CD4-positive, CD25-positive, alpha-beta regulatory T cell (primary cell): ENCODE measurements at places on chromosomes 16 and 17.
A peak's percentile ranks its signal among the peaks of the same experiment; 100 is the strongest.

- no peak overlapping the region for H3K27ac ChIP-seq
- H3K4me3 ChIP-seq = no peak overlapping the region
- no peak for DNase-seq
- H3K4me1 ChIP-seq = no peaks in the 10 kb centered on the region
- H3K36me3 ChIP-seq = no peaks in the 10 kb centered on the region
- H3K27me3 ChIP-seq = no peaks in the 10 kb centered on the region
Measured at GRCh38 chr16:57826706-57827625, 24.7 kb upstream of the KIFC3 start.

- H3K27me3 ChIP-seq = no peaks in the 10 kb centered on the region
- no peaks in the 10 kb centered on the region for H3K36me3 ChIP-seq
- no peak overlapping the region for H3K27ac ChIP-seq
- H3K4me3 ChIP-seq = no peak overlapping the region
- DNase-seq = no peak
Measured at GRCh38 chr17:19398301-19399181, 11.6 kb upstream of the MFAP4 start.

GRCh38 chr16:86598607-86599565, 20.5 kb downstream of the FOXL1 start:
- H3K4me3 ChIP-seq = no peak overlapping the region
- H3K27ac ChIP-seq = no peak overlapping the region
- H3K36me3 ChIP-seq = no peaks in the 10 kb centered on the region
- no peaks in the 10 kb centered on the region for H3K4me1 ChIP-seq
- no peak for DNase-seq
- H3K27me3 ChIP-seq = peaks cover 2% of the 10 kb centered on the region

- H3K27me3 ChIP-seq = no peaks in the 10 kb centered on the region
- H3K36me3 ChIP-seq = no peaks in the 10 kb centered on the region
Measured at GRCh38 chr17:19392303-19392702, 5.3 kb upstream of the MFAP4 start.

DNA sequence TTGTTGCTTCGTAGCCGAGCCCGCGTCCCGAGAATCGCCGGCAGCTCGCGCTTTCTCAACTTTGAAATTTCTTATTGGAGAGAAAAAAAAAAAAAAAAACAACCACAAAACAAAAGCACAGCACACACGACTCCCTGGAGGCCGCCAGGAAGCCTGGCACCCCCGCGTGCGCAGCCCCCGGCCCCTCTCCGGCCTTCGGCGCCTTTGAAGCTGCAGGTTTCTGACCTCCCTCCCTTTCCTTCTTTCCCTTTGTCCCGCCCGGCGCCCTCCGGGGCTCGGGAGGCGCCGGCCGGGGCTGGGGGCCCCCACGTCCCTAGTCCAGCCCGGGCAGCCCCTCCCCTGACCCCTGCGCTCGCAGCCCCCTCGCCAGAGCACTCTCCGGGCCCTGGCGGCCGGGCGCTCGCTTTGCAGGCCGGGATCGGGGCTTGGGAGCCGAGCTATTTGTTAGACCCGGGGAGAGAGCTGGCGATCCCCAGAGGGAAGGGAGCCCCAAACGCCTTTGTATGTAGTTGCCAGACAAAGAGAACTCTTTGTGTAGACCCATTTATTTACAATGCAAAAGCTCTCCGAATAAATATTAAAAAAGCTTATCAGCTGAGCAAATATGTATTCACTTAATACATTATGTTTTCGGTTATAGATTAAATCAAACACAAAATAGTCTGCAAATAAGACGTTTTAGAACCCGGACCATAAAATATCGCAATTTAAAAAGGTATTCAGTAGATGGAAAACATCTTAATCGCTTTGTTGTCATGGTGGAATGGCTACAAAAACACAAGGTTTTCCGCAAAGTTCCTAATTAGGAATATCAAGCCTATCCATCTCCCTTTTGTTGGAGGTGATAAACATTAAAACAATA, 2.3 kb downstream of the BAHCC1 start:
- peaks cover 74% of the 10 kb centered on the region for H3K4me1 ChIP-seq
- H3K27ac ChIP-seq = no peak overlapping the region
- DNase-seq = no peak
- H3K4me3 ChIP-seq = no peak overlapping the region

DNA sequence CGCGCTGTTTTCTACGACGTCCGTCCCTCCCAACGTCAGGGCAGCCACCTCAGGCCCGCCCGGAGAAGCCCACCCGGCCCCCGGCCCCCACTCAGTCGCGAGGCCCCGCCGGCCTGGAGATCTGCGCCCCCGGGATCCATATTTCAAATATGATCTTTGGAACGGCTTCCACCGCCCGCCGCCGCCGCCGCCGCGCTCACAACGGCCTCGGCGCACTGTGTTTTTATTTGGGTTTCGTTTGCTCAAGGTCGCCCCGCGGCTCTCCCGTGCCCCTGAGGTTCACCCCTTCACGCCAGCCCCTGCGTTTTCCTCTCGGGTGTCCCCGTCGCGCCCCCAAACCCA, 4.2 kb upstream of the CBX4 start:
- H3K36me3 ChIP-seq = no peaks in the 10 kb centered on the region
- peak; percentile 36 for DNase-seq
- H3K4me3 ChIP-seq = no peak overlapping the region
- H3K27me3 ChIP-seq = peaks cover 4% of the 10 kb centered on the region

GRCh38 chr17:50884439-50885311, 18.5 kb upstream of the TOB1 start:
- no peak overlapping the region for H3K27ac ChIP-seq
- no peak overlapping the region for H3K4me3 ChIP-seq
- no peaks in the 10 kb centered on the region for H3K36me3 ChIP-seq
- H3K4me1 ChIP-seq = peaks cover 15% of the 10 kb centered on the region
- no peaks in the 10 kb centered on the region for H3K27me3 ChIP-seq

GRCh38 chr16:64586781-64587180, 535.1 kb downstream of the CDH11 start:
- H3K4me1 ChIP-seq = no peaks in the 10 kb centered on the region
- H3K27ac ChIP-seq = no peak overlapping the region
- H3K27me3 ChIP-seq = no peaks in the 10 kb centered on the region

DNA sequence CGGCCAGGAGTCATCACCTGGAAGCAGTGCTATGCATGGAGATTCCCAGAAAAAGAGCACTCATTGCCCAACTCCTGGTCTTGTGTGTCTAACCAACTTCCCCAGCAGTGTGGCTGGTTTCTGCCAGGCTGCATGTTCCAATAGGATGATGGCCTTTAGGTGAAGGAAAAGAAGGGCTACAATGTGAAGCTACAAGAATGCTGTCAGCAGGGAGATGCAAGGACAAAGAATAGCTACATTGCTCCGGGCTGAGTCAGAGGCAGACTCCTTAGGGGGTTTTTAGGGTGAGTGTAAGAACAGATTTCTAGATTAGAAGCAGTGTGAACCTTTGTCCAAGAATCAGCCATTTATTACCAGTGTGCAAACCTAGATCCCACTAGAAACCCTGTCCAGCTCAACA, 63.0 kb upstream of the DNAH9 start:
- no peak for DNase-seq
- no peaks in the 10 kb centered on the region for H3K27me3 ChIP-seq
- H3K27ac ChIP-seq = no peak overlapping the region
- no peak overlapping the region for H3K4me3 ChIP-seq
- H3K36me3 ChIP-seq = no peaks in the 10 kb centered on the region

GRCh38 chr16:68362947-68363657, 52.3 kb downstream of the PRMT7 start:
- no peaks in the 10 kb centered on the region for H3K27me3 ChIP-seq
- no peak overlapping the region for H3K27ac ChIP-seq
- no peak overlapping the region for H3K4me3 ChIP-seq

DNA sequence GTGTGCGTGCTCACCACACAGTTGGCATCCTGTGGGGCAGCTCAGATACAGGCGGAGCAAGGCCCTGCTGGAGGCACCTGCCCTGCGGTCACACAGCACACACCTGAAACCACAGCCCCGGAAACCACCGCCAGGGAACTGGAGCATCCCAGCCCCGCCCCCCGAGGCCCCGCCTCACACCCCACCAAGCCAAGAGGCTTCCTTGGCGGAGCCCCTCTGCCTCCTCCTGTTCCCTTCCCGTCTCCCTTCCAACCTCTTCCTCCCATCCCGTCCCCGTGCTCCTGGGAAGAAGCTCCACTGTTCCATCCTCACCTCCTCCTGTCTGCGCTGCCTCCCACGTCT, 205.5 kb downstream of the NTN1 start:
- H3K4me3 ChIP-seq = no peak overlapping the region
- peak; percentile 12 for DNase-seq
- H3K27ac ChIP-seq = no peak overlapping the region
- no peaks in the 10 kb centered on the region for H3K36me3 ChIP-seq

- no peaks in the 10 kb centered on the region for H3K27me3 ChIP-seq
- no peak for DNase-seq
- H3K27ac ChIP-seq = peak overlapping the region; percentile 76
- no peaks in the 10 kb centered on the region for H3K36me3 ChIP-seq
Measured at GRCh38 chr16:11583166-11583565, 3.6 kb downstream of the LITAF start.

DNA sequence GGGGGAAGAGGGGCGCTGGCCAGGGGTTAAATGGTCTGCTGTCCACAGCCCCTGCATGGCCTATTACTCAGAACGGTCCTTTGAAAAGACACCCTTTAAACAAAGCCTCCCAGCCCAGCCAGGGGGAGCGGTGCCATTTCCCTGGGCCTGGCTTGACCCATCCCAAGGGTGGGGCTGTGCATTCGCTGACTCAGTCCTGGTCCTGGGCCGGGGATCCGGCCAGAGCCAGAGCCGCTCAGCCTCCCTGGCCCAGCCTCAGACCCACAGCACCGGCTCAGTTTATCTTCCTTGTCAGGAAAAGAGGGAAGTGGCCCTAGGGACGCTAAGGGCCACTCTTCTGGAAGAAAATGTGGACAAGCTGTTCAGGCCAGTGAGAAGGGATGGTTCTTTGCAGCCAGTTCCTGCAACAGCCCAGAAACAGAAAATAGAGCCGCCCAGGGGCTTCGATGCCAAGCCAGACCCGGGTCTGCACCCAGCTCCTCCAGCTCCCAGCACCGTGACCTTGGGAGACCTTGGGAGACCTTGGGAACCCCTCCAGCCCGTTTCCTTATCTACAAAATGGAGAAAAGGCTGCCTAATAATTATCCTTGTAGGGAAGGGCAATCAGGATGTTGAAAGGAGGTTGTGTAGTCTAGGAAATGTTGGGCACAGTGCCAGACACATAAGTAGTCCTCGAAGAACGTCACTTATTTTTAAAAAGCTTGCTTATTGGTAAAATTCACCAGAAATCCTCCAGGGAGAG, 82.5 kb downstream of the ZDHHC7 start:
- no peaks in the 10 kb centered on the region for H3K27me3 ChIP-seq
- H3K4me1 ChIP-seq = no peaks in the 10 kb centered on the region
- H3K36me3 ChIP-seq = no peaks in the 10 kb centered on the region
- DNase-seq = no peak
- no peak overlapping the region for H3K27ac ChIP-seq

GRCh38 chr17:26809033-26809432, 484.9 kb upstream of the WSB1 start:
- no peak overlapping the region for H3K4me3 ChIP-seq
- no peak overlapping the region for H3K27ac ChIP-seq
- H3K27me3 ChIP-seq = no peaks in the 10 kb centered on the region
- no peaks in the 10 kb centered on the region for H3K4me1 ChIP-seq
- DNase-seq = no peak

DNA sequence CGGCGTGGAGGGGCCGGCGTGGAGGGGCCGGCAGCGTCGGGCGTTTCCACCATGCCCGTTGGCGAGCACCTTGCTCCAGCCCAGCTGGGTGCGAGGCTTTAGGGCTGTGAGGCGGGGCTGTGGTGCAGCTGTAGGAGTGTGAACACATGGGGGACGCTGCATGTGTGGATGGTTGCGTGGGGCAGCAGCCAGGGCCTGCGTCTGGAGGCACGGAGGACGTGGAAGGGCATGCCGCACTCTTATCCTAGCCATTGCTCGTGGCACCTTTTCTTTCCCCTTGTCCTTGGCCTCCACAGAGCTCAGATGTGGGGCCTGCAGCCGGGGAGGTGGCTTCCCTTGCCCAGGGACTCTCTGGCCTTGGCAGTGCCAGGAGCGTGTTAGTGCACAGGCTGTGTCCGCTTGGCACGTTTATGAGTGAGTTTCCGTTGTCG, 47.8 kb downstream of the PDPK1 start:
- DNase-seq = no peak
- H3K36me3 ChIP-seq = peaks cover 38% of the 10 kb centered on the region
- H3K4me1 ChIP-seq = no peaks in the 10 kb centered on the region
- H3K27ac ChIP-seq = no peak overlapping the region
- H3K27me3 ChIP-seq = no peaks in the 10 kb centered on the region
- no peak overlapping the region for H3K4me3 ChIP-seq

DNA sequence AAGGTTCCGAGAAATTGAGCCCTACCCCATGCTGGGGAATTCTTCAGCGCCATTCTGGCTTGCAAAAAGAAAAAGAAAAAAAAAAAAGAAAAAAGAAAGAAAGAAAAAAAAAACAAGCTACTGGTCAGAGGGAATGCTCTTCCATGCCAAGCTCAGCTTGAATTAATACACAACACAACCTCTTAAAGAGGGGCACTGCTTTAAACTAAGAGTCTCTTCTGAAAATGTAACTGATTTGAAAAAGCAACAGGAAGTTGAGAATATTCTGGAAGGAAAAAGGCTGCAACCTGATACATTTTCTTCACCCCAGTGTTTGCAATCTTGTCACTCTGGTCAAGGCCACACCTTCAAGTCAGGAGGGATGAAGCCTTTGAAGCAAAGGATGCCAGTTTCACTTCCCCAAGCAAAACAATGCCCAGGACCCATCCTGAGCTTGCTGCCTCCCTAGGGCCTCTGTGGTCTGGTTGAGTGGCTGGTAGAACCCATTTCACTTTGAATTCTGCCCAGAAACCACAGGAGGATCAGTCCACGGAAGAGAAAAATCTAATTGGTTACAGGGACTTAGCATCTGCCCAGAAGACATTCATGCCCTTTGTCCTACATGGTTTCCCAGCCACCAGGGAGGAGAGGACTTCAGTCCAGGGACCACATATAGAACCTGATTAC, 389.7 kb downstream of the SOX9 start:
- no peak overlapping the region for H3K27ac ChIP-seq
- no peak for DNase-seq
- no peak overlapping the region for H3K4me3 ChIP-seq
- H3K36me3 ChIP-seq = no peaks in the 10 kb centered on the region
- no peaks in the 10 kb centered on the region for H3K27me3 ChIP-seq

DNA sequence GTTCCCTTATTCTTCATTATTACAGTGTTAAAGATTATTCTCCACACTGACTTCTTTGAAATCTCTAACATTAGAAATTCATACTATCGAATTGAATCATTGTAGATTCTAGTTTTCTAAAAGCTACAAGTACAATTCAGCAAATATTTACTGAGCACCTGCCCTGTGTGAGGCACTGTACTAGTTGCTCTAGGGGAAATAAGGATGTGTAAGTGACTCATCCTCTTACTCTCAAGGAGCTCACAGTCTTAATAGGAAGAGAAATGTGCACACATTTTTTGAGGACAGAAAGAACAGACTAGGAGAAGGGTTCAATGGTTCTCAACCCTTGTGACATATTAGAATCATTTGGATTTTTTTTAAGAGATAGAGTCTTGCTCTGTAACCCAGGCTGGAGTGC, 7.7 kb upstream of the SLFN12L start:
- no peak overlapping the region for H3K4me3 ChIP-seq
- no peaks in the 10 kb centered on the region for H3K36me3 ChIP-seq
- H3K27me3 ChIP-seq = no peaks in the 10 kb centered on the region
- H3K4me1 ChIP-seq = peaks cover 20% of the 10 kb centered on the region

- H3K27me3 ChIP-seq = no peaks in the 10 kb centered on the region
- peak overlapping the region; percentile 62 for H3K27ac ChIP-seq
- no peak for DNase-seq
- no peaks in the 10 kb centered on the region for H3K36me3 ChIP-seq
Measured at GRCh38 chr17:47189732-47190237, 690 bp upstream of the CDC27 start.

- no peaks in the 10 kb centered on the region for H3K27me3 ChIP-seq
- no peak overlapping the region for H3K27ac ChIP-seq
- no peak overlapping the region for H3K4me3 ChIP-seq
- DNase-seq = no peak
- H3K36me3 ChIP-seq = peaks cover 3% of the 10 kb centered on the region
Measured at GRCh38 chr17:29911641-29912177, 18.3 kb downstream of the SSH2 start.
